ENCODE measurements at places on chromosomes 4 and X.
A peak's percentile ranks its signal among the peaks of the same experiment; 100 is the strongest.

GRCh38 chr4:55440786-55441185, 45.0 kb downstream of the TMEM165 start:
- H3K36me3 ChIP-seq: peaks cover 7% of the 10 kb centered on the region
- no peak for DNase-seq
- H3K27me3 ChIP-seq: no peaks in the 10 kb centered on the region
- no peaks in the 10 kb centered on the region for H3K4me1 ChIP-seq
- no peak overlapping the region for H3K27ac ChIP-seq

- H3K36me3 ChIP-seq: no peaks in the 10 kb centered on the region
- DNase-seq: no peak
- no peaks in the 10 kb centered on the region for H3K4me1 ChIP-seq
- H3K4me3 ChIP-seq: no peak overlapping the region
- no peaks in the 10 kb centered on the region for H3K27me3 ChIP-seq
- H3K27ac ChIP-seq: no peak overlapping the region
Measured at GRCh38 chr4:128393101-128393704, 105.6 kb upstream of the PGRMC2 start.

DNA sequence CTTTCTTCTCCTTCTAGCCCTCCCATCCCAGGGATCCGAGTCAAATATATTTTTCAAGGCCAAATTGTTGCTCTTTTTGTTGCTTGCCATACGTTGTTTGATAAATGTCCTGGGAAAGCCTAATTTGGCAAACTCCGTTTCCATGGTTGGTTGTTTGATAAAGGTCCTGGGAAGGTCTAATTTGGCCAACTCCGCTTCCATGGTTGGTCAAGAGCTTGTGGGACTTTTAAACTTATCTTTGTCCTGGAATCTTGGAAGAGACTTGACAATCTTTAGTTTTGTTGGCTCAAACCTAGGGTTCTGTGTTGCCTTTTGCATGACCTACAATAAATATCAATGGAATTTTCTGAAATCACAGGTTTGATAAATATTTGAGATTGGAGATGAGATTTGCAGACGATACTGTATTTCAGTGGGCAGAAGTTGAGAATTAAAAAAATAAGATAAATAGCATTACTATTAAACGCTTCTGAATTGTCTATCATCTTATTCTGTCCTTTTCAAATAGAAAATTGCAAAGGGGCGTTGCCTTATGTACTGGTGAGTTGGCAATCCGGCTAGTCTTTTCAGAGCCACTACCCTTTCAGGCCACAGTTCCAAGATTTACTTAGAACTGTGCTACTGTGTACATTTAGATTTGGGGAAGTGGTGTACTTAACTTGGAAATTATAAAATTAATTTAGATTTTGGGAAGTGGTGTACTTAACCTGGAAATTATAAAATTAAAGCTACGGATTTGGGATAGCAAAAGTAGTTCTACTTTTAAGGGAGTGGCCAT, 804 bp downstream of the OSTC start:
- peaks cover 6% of the 10 kb centered on the region for H3K4me1 ChIP-seq
- no peaks in the 10 kb centered on the region for H3K27me3 ChIP-seq
- H3K27ac ChIP-seq: peak overlapping the region; percentile 95
- H3K4me3 ChIP-seq: peak overlapping the region; percentile 80

- no peak overlapping the region for H3K4me3 ChIP-seq
- H3K27ac ChIP-seq: no peak overlapping the region
- no peaks in the 10 kb centered on the region for H3K36me3 ChIP-seq
- H3K27me3 ChIP-seq: no peaks in the 10 kb centered on the region
- no peaks in the 10 kb centered on the region for H3K4me1 ChIP-seq
- DNase-seq: no peak
Measured at GRCh38 chrX:110000847-110001713, 1.8 kb upstream of the TMEM164 start.

GRCh38 chr4:25875281-25875745, 12.5 kb upstream of the SEL1L3 start:
- no peak for DNase-seq
- H3K27ac ChIP-seq: no peak overlapping the region
- no peaks in the 10 kb centered on the region for H3K36me3 ChIP-seq
- no peaks in the 10 kb centered on the region for H3K27me3 ChIP-seq
- H3K4me3 ChIP-seq: no peak overlapping the region
- H3K4me1 ChIP-seq: peaks cover 8% of the 10 kb centered on the region

DNA sequence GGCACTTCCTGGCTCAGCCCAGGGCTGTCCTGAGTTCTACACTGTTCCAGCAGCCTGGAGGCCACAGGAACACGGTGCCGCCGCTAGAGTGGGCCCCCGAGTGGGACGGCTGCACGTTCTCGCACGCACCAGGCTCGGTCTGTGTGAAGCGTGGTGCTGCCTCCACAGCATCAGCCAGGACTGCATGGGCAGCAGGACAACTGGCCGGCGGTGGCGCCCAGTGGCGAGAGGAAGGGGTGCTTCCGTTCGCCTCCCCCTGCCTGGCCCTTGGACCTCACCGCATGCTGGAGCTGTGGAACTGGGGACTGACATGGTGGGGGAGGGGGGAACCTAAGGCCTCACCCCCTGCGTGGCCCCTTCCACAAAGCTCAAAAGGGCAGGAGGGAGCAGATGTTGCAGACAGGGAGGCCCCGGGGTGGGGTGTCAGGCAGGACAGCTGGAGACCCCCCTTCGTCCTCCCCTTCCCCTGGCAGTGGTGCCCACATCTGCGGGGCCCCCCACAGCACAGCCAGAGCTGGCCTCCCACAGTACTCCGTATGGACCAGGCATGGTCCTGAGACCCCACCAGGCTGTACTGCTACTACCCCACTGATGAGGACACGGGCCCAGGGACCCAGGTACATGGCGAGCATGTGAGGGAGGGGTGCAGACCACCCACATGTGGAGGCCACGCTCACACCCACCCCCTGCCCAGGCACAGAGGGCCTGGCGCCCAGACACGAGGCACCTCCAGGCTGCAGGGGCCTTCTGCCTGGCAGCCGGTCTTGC, 58.5 kb downstream of the ACOX3 start:
- no peak overlapping the region for H3K4me3 ChIP-seq
- H3K4me1 ChIP-seq: no peaks in the 10 kb centered on the region
- no peak overlapping the region for H3K27ac ChIP-seq

- no peak overlapping the region for H3K27ac ChIP-seq
- H3K27me3 ChIP-seq: no peaks in the 10 kb centered on the region
- DNase-seq: no peak
- peaks cover 3% of the 10 kb centered on the region for H3K4me1 ChIP-seq
- H3K4me3 ChIP-seq: no peak overlapping the region
- H3K36me3 ChIP-seq: no peaks in the 10 kb centered on the region
Measured at GRCh38 chrX:148763896-148764295, 263.5 kb downstream of the AFF2 start.

DNA sequence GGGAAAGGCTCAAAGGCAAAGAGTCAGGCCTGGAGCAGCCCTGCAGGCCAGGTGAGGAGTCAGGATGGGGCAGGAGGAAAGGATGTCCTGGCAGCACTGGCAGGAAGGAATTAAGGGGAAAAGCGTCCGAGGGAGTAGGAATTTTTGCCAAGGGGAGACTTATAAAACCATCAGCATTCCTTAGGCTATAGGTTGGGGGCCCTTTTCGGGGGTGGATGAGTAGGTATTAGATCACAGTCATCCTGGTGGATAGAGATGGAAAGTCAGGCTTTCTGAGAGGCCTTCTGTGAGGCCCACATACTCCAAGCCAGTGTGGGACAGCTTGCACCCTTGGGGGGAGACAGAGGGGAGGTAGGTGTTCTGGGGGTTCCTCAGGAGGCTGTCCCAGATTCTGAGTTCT, 12.3 kb downstream of the STARD8 start:
- no peaks in the 10 kb centered on the region for H3K4me1 ChIP-seq
- no peaks in the 10 kb centered on the region for H3K27me3 ChIP-seq
- no peak for DNase-seq
- H3K36me3 ChIP-seq: no peaks in the 10 kb centered on the region
- H3K27ac ChIP-seq: no peak overlapping the region

DNA sequence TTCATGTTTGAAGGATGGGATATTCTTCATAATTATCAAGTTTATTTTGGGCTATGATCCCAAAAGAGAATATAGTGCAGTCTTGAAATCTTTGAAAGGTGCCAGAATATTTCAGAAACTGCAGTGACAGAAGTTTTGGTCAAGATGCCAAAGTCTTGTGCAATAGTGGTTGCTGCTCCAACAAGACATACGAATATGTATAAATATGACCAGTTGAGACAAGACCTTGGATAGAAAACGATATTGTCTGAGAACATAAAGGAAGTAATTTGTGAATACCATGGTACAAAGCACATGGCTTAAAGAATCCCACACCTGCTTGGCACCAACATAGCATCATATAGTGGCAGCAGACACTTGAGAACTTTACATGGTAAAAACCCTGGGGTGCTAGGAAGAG, 48.6 kb upstream of the AMELX start:
- DNase-seq: no peak
- H3K36me3 ChIP-seq: no peaks in the 10 kb centered on the region
- H3K4me1 ChIP-seq: no peaks in the 10 kb centered on the region
- H3K27me3 ChIP-seq: no peaks in the 10 kb centered on the region
- no peak overlapping the region for H3K4me3 ChIP-seq

- H3K36me3 ChIP-seq: no peaks in the 10 kb centered on the region
- no peak for DNase-seq
- H3K27me3 ChIP-seq: no peaks in the 10 kb centered on the region
- no peak overlapping the region for H3K27ac ChIP-seq
- H3K4me1 ChIP-seq: no peaks in the 10 kb centered on the region
Measured at GRCh38 chrX:136176399-136176825, 29.1 kb downstream of the FHL1 start.

- no peaks in the 10 kb centered on the region for H3K4me1 ChIP-seq
- no peaks in the 10 kb centered on the region for H3K36me3 ChIP-seq
- no peaks in the 10 kb centered on the region for H3K27me3 ChIP-seq
Measured at GRCh38 chrX:38342853-38343778, 9.3 kb upstream of the OTC start.

GRCh38 chr4:41442810-41443209, 95.1 kb upstream of the LIMCH1 start:
- H3K4me3 ChIP-seq: no peak overlapping the region
- no peak overlapping the region for H3K27ac ChIP-seq
- no peak for DNase-seq
- H3K36me3 ChIP-seq: no peaks in the 10 kb centered on the region
- peaks cover under 1% of the 10 kb centered on the region for H3K4me1 ChIP-seq
- no peaks in the 10 kb centered on the region for H3K27me3 ChIP-seq

- H3K27me3 ChIP-seq: no peaks in the 10 kb centered on the region
- no peaks in the 10 kb centered on the region for H3K36me3 ChIP-seq
- H3K4me3 ChIP-seq: no peak overlapping the region
- no peak overlapping the region for H3K27ac ChIP-seq
- H3K4me1 ChIP-seq: no peaks in the 10 kb centered on the region
Measured at GRCh38 chr4:134551348-134551747, 349.8 kb upstream of the PABPC4L start.

GRCh38 chr4:24730256-24731001, 64.9 kb upstream of the SOD3 start:
- no peak overlapping the region for H3K27ac ChIP-seq
- no peak overlapping the region for H3K4me3 ChIP-seq
- H3K27me3 ChIP-seq: no peaks in the 10 kb centered on the region
- no peak for DNase-seq

- DNase-seq: no peak
- H3K27me3 ChIP-seq: no peaks in the 10 kb centered on the region
- no peaks in the 10 kb centered on the region for H3K36me3 ChIP-seq
- H3K27ac ChIP-seq: no peak overlapping the region
- H3K4me3 ChIP-seq: no peak overlapping the region
Measured at GRCh38 chr4:57093845-57094831, 16.0 kb downstream of the IGFBP7 start.

DNA sequence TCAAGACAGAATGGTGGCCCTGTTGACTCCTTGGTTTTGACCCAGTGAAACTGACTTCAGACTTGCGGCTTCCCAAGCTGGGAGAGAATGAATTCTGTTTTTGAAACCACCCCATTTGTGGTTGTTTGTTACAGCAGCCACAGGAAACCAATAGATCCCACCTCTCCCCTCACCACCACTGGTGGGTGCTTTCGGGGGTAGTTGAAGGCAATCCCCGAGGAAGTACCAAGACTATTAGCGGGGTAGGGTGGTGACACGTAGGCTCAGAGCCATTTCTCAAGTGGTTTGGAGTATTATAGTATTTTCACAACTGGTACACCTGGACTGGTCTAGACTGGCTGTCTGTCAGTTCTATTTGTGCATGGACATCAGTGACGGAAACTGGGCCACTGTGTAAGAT, 189.1 kb upstream of the RBPJ start:
- no peaks in the 10 kb centered on the region for H3K4me1 ChIP-seq
- H3K4me3 ChIP-seq: no peak overlapping the region
- no peak overlapping the region for H3K27ac ChIP-seq
- DNase-seq: no peak
- no peaks in the 10 kb centered on the region for H3K27me3 ChIP-seq

- H3K36me3 ChIP-seq: no peaks in the 10 kb centered on the region
- DNase-seq: peak; percentile 1
- no peak overlapping the region for H3K27ac ChIP-seq
- no peaks in the 10 kb centered on the region for H3K4me1 ChIP-seq
- H3K4me3 ChIP-seq: no peak overlapping the region
- H3K27me3 ChIP-seq: no peaks in the 10 kb centered on the region
Measured at GRCh38 chrX:57070185-57070984, 51.0 kb downstream of the SPIN2B start.

DNA sequence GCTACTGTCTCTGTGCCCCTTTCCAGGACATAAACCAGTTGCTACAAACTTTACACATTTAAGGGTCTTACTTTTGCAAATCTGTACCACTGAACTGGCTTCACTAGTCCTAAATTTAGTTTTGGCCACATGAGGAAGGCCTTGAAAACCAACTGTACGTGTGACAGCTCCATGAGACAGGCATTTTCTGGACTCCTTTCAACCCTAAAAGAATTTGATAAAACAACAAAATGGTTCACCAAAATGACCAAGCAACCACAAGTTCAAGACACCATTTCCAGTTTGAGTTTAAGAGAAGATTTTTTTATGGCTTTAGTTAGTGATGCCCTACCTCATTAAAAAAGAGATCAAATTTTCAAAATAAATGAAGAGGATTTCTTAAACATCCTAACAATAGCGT, 246.4 kb downstream of the ZNF674 start:
- H3K36me3 ChIP-seq: no peaks in the 10 kb centered on the region
- no peak overlapping the region for H3K4me3 ChIP-seq
- peaks cover 6% of the 10 kb centered on the region for H3K4me1 ChIP-seq
- H3K27me3 ChIP-seq: no peaks in the 10 kb centered on the region

GRCh38 chr4:164948975-164949374, 28.5 kb downstream of the TRIM61 start:
- peaks cover 12% of the 10 kb centered on the region for H3K4me1 ChIP-seq
- no peaks in the 10 kb centered on the region for H3K36me3 ChIP-seq
- no peak overlapping the region for H3K4me3 ChIP-seq
- no peak for DNase-seq

- H3K27ac ChIP-seq: no peak overlapping the region
- DNase-seq: peak; percentile 31
- no peaks in the 10 kb centered on the region for H3K27me3 ChIP-seq
- H3K4me1 ChIP-seq: no peaks in the 10 kb centered on the region
Measured at GRCh38 chrX:81263059-81263458, 61.2 kb downstream of the SH3BGRL start.

Data from neural progenitor cell (in vitro differentiated cells).